ENCODE measurements at places on chromosomes 6 and 20.

DNA sequence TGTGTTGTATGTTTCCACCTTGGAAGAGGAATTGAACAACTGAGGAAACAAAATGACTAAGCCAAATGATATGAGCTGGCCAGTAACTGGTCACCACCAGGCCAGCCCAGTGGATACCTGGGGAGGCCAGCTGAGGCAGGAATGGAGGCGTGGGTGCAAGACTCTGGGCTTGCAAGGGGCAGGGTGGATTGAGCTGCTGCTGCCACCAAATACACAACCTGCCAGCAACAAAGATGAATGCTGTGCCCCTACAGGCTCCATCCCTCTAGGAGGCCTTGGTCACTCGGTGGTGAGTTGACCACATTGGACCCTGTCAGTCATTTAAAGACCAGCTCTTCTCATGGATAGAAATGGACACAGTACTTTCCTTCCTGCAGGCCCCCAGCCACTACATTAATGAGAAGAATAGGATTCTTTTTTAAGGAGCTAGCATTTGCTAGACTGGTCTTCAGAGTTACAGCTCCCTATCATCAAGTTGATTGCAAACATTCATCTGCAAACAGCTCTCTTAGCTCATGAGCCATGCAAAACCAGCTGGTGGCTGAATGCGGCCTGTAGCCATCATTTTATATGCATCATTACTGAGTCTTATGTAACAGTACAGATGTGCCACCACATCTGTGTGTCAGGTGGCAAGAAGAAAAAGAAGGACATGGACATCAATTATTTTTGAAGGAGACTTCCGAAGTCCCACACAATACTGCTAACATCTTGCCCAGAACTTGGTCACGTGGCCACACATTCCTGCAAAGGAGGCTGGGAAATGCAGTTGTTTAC lies 26.3 kb upstream of the SLC22A3 start:
- no peak for DNase-seq

GRCh38 chr20:33679758-33680485 lies 5.7 kb upstream of the NECAB3 start:
- peak; percentile 63 for DNase-seq

- DNase-seq = no peak
Measured at GRCh38 chr20:19673575-19673974, 84.5 kb upstream of the RIN2 start.

DNA sequence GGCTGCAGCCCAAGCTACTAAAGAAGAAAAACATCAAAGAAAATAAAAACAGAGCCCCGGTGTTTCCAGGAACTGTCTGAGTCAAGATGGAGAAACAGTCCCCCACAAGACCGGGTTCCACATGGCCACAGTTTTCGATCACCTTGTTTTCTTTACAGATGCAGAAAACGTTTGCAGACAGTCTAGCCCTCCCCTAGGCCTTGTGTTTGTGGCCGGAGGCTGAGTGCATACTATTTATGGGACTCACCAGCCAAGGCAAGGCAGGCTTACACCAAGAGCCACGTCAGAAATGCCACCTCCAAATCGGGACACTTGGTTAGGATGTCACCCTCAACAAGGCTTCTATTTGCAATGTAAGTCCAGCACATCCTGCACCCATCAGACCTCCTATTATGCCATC lies 97.3 kb downstream of the BMP7 start:
- DNase-seq = no peak

DNA sequence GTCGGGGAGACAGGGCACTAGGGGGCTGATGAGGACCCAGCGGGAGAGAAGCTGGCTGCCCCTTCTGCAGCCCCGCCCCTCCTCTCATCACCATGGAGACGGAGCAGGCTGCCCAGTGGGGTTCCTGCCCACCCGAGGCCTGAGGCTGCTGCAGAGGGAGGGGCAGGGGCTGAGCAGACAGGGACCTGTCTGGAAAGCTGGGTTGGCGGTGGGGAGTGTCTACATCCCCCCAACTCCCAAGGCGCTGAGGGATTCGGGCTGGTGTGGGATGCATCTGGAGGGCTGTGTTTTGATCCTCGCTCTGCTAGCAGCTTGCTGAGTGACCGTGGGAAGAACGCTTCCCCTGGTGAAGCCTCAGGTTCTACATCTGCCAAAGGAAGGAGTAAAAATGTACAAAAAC lies 1.2 kb upstream of the BPI start:
- no peak for DNase-seq

DNA sequence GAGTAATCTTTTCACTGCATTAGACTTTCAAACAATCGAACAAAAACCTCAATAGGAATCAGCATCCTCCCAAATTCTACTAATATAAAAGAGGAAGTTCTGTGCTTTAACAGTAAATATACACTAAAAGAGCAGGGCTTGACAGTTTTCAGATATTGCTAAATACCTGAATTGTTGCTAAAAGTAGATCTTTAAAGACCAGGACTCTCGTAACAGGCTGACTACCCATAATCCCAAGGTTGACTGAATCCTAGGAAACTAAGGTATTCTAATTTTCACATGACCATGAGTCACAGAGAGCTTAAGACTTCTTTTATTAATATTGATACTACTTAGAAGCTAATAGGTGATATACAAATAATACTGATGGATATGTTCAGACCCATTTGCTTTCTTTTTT lies 10.1 kb downstream of the CD164 start:
- no peak for DNase-seq

- no peak for DNase-seq
Measured at GRCh38 chr6:29142309-29142708, 28.4 kb upstream of the OR2J2 start.

DNA sequence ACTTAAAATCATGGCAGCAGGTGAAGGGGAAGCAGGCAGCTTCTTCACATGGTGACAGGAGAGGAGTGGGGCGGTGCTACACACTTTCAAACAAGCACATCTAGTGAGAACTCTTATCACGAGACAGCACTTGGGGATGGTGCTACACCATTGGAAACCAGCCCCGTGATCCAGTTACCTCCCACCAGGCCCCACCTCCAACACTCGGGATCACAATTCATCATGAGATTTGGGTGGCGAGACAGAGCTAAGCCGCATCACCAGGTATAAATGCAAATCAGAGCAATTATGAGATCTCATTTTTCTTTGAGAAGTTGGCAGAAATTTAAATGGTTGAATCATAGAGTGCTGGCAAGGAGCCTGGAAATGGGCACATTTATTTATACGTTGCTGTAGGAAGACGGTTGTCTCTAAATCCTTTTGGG lies 31.4 kb downstream of the IGF2R start:
- no peak for DNase-seq

- DNase-seq = no peak
Measured at GRCh38 chr20:46176739-46177378, 58.7 kb downstream of the CD40 start.

DNA sequence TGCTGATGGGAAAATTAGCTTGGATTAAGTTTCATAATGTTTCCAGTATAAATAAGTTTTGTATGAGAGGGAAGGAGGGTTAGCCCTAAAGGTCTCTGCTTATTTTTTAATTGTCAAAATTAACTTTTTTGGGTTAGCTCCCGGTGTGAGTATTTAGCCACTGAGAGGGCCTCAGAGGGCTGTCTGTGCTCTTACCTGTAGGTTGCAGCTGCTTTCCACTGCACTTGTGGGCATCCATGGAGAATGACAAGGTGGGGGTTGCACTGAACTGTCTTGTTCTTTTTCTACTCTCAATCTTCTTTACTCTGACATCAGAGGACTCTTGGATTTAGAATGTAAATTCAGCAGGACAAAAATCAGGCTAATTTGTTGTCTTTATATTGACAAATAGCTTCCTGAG lies 81.4 kb downstream of the CD164 start:
- DNase-seq = no peak

DNA sequence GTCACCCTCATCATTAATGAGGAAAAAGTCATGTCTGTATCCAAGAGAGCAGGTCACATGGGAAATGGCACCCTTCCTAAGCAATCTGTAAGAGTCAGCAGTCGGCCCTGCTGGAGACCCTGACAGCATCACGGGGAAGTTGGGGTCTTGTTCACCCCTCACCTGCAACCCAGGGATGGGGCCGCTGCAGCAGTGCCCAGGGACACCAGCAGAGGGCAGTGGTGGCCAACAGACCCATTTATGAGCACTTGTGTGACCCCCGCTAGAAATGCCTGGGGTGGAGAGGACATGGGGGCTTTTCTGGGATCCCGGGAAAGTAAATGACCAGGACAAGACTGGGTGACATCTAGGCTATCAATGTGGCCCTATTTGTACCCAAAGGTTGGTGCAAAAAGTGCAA lies 35.9 kb downstream of the ANKRD60 start:
- DNase-seq = no peak

- no peak for DNase-seq
Measured at GRCh38 chr6:81822568-81822967, 70.1 kb upstream of the TENT5A start.

DNA sequence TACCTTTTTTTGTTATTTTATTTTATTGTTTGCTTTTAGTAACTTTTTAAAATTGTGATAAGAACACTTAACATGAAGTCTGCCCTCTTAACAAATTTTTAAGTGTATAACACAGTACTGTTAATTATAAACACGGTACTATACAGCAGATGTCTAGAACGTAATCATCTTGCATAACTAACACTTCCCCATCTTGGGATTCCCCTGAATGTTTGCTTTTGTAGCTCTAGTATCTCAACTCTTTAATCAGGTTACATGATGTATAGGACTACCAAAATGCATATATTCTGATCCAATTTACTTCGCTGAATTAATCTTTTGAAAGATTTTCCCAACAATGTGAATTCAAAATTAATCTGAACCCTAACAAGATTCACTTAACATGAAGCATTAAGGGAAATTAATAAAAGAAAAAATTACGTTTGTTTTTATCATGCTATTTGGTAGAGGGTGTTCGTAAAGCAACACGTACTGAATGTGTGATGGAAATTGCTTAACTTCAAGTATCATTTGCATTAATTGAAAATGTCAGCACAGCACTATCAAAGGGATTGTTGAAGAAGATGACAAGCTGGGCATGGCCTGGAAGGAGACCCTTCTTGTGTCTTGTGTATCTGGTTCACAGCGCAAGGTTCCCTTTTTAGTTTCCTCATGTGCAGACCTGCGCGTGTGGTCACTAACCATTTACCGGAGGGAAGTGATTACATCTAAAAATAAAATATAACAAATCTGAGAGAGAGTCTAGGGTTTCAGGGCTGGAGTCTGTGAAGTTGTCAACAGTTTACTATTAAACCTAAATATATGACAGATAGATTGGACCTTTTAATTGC lies 15.2 kb downstream of the COL19A1 start:
- no peak for DNase-seq

GRCh38 chr6:3868544-3868943 lies 19.4 kb downstream of the FAM50B start:
- no peak for DNase-seq

DNA sequence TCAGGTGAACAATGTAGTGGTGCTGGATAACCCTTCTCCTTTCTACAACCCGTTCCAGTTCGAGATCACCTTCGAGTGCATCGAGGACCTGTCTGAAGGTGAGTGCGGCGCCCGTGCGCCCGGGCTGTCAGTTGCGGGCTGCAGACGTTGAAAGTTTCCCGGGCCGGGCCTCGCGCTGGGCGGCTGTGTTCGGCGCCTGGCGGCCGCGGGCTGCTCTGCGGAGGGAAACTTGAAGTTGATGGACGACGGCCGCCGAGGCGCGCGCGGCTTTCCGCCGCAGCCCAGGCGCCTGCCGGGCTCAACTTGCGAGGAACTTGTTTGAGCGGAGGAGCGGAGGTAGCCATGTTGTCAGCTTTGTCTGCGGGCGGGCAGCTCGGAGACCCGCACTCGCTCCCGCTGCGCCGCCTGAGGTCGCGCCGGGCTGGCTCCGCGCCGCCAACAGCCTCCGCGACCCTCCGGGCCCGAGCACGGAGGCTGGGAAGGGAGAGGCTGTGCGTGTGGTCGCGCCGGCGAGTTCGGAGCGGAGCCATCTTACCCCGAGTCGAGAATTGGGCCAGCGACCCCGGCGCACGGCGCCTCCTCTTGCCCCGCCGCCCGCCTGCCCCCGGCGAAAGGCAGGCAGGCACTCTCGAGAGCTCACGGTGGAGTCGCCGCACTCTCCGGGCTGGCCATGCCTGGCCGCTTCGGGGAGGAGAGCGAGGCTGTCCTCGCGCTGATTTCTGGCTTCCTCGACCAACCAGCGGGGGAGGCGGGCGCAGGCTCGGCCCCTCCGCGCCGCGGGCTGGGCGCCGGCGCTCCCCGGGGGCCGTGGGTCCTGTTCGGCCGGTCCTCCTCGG lies 691 bp downstream of the ASF1A start:
- DNase-seq = peak; percentile 66

GRCh38 chr6:128305976-128306375 lies 214.4 kb downstream of the PTPRK start:
- no peak for DNase-seq

DNA sequence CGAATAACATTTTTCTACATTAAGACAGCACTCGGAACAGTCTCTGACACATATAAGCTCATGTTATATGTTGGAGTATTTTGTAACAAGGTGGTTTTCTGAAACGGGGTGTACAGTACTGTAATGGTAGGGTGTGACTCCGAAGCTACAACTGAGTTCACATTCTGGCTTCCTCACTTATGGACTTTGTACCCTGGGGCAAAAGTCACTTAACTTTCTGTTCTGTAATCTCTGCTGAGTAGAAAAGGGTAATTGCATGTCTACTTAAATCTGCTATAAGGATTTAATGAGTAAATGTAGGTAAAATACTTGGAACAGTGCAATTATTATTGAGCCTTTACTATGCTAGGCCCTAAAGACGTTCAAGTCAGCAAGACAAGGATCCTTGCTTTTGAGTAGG lies 4.7 kb upstream of the LTV1 start:
- no peak for DNase-seq

DNA sequence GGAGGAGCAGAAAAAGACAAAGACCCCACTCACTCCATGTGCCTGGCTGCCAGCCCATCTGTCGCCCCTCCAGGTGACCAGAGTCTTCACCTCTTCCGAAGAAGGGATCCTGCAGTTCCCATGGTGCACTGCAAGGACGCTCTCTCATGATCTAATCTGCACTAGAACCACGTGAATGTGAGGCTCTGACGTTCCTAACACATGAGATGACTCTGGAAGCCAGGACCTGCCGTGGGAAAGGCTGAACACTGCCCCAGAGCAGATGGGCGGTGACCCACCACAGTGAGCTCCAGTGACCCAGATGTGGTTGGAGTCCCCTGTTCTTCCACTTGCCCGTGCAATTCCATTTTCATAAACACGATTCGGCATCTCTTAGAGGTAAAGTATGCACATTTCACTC lies 39.6 kb upstream of the PDE10A start:
- DNase-seq = no peak

DNA sequence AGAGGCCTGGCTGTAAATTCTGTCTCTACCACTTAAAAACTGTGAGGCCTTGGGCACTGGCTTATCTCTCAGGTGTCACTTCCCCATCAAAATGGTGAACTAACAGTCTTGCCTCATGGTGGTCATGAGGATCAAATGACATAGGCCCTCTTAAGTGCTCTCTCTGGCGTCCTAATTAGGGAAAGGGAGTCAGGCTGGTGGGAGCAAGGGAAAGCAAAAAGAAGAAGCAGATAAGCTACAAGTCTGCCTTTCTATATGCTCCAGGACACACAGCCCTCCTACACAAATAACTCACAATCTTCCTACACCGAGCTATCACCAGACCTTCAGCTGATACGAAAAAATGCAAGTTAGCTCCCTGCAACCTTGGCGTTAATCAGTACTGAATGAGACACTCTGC lies 19.5 kb upstream of the SLC22A16 start:
- DNase-seq = no peak

GRCh38 chr6:30062471-30063178 lies 1.6 kb downstream of the POLR1H start:
- DNase-seq = no peak

Measured in activated T-helper 1 cell treated with anti-CD3 and anti-CD28 coated beads, Interleukin-12 subunit alpha, Interleukin-12 subunit beta, Interleukin-2, Interleukin-4 antibody, amounts not matched to agents 30 ng/mL and 10 ng/mL and 1 ng/mL, durations not matched to agents 14 hours and 24 hours and 36 hours (primary cell).